ENCODE measurements at places on chromosomes 5 and 9. TPM values are rescaled to one million over a fixed set of nuclear protein-coding genes. Genes with fewer than 3 reads are reported as not detected.

FAM151B gene
- 1.2 TPM for total RNA-seq

GARIN3 gene
- not detected for total RNA-seq

NR2F1 gene
- total RNA-seq, result 5.4 TPM

C5orf34 gene
- 5.1 TPM for total RNA-seq

GABRG2 gene
- total RNA-seq, result not detected

SHOC1 gene
- not detected for total RNA-seq

BHMT gene
- not detected for total RNA-seq

LRRC70 gene
- 0.11 TPM for total RNA-seq

IL13 gene
- not detected for total RNA-seq

CARD6 gene
- 3.8 TPM for total RNA-seq

C9 gene
- not detected for total RNA-seq

C9orf50 gene
- not detected for total RNA-seq

TMEM174 gene
- not detected for total RNA-seq

FOXD4L4 gene
- total RNA-seq, result 0.03 TPM

PCDHGA12 gene
- not detected for total RNA-seq

ARID3C gene
- total RNA-seq, result not detected

CCL27 gene
- total RNA-seq, result 0.22 TPM

PCDHB13 gene
- 0.06 TPM for total RNA-seq

SERF1A gene
- 2.2 TPM for total RNA-seq

ABLIM3 gene
- 8.4 TPM for total RNA-seq

DPYSL3 gene
- 16.9 TPM for total RNA-seq

KCNMB1 gene
- not detected for total RNA-seq

PCDHA4 gene
- 1.7 TPM for total RNA-seq

NRARP gene
- 3.9 TPM for total RNA-seq

PCDHAC1 gene
- total RNA-seq, result 1.9 TPM

FBP2 gene
- not detected for total RNA-seq

NREP gene
- total RNA-seq, result 2.4 TPM

SHROOM1 gene
- 9.4 TPM for total RNA-seq

SPATA6L gene
- total RNA-seq, result 2.4 TPM

MAN2A1 gene
- 17.3 TPM for total RNA-seq

GAS1 gene
- total RNA-seq, result 0.09 TPM

GLRA1 gene
- not detected for total RNA-seq

OLFML2A gene
- total RNA-seq, result 21.6 TPM

ELAVL2 gene
- not detected for total RNA-seq

S1PR3 gene
- 35.5 TPM for total RNA-seq

PSD2 gene
- total RNA-seq, result not detected

RNF20 gene
- total RNA-seq, result 23.4 TPM

MED22 gene
- total RNA-seq, result 32.6 TPM

GMCL2 gene
- total RNA-seq, result not detected

CTNNA1 gene
- 224 TPM for total RNA-seq

WDR38 gene
- not detected for total RNA-seq

FRMD3 gene
- 2.6 TPM for total RNA-seq

PCDHGB2 gene
- total RNA-seq, result not detected

ORM1 gene
- total RNA-seq, result not detected

PCDHGA3 gene
- not detected for total RNA-seq

RAB3C gene
- not detected for total RNA-seq

C8G gene
- total RNA-seq, result 0.64 TPM

SMAD5 gene
- 29.7 TPM for total RNA-seq

RNF183 gene
- total RNA-seq, result 0.09 TPM

HARS1 gene
- 78.1 TPM for total RNA-seq

STOM gene
- 116 TPM for total RNA-seq

AHRR gene
- 2.6 TPM for total RNA-seq

MSH3 gene
- 8.1 TPM for total RNA-seq

AJM1 gene
- 4.0 TPM for total RNA-seq

PHAX gene
- total RNA-seq, result 52.3 TPM

TCF7 gene
- total RNA-seq, result 16.9 TPM
